SK-N-DZ (cell line): ENCODE measurements at places on chromosomes 3 and 15.
A peak's percentile ranks its signal among the peaks of the same experiment; 100 is the strongest.

- peak; percentile 37 for DNase-seq
Measured at GRCh38 chr3:10248984-10249748, 907 bp downstream of the TATDN2 start.

DNA sequence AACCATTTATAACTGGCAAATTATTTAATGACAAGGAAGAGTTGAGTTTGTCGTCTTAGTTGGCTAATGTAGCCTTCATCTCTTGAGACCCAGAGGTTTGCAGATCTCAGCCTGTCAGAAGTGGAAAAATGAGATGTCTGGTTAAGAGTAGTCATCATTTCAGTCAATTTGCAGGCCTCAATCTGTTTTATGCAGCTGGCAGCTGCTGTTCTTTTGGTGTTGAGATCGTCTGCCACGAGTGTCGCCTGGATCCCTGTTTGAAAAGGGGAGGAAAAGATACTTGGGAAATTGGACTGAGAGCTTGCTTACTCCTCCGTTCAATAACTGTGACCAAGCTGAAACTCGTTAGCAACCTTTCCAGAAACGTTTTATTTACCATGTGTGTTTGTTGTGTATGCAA is 2.3 kb downstream of the PHLDB2 start:
- DNase-seq: peak; percentile 53

DNA sequence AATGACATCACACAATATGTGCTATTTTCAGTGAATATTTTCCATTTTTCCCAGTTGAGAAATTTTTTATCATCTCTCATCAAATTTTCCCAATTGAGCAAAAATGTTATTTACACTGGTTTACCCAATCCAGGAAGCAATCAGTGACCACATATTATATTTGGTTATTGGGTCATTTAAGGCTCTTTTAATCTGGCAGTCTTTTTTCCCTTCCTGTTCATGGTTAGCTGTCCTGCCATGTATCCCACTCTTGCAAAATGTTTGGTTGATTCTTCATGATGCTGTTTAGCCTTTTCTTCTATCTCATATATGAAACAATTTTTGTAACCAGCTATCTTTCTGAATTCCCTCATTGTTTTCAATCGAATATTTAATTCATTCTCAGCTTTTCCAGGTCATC is 626.0 kb downstream of the RBMS3 start:
- DNase-seq: no peak

DNA sequence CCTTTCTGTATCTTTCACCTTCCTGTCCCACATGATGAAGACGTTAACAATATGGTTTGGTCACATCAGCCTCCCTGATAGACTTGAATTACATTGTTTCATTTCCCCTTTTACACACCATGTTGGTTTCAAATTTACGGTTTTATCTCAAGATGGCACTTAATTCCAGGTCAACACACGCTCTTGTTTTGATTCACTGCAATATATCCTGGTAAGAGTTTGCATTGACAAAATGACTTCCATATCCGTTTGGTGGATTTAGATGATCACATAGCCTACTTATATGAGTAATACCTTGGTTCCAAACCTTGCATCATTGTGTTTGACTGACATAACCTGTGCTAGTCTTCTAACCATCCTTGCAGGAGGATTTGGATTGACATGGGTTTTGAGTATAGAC is 499.4 kb downstream of the ROBO1 start:
- no peak for DNase-seq

DNA sequence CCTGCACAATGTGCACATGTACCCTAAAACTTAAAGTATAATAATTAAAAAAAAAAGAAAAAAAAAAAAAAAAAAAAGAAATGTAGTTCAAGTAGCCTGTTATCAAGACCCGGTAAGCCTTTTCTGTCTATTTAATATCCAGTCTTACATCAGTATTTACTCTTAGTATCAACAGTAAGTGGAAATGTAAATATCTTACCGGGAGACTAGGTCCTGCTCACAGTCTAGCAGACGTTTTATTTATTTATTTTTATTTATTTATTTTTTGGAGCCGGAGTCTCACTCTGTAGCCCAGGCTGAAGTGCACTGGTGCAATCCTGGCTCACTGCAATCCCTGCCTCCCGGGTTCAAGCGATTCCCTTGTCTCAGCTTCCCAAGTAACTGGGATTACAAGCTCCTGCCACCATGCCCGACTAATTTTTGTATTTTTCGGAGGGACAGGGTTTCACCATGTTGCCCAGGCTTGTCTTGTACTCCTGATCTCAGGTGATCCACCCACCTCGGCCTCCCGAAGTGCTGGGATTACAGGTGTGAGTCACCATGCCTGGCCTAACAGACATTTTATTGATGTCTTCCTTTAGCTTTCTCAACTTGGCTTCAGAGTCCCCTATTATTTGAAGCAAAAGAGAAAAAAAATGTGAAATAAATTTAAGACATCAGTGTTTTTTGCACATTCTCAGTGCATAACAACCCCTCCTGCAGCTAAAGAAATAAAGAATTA is 19.9 kb downstream of the C2CD4B start:
- DNase-seq: no peak

GRCh38 chr3:133535971-133536881 is 37.3 kb upstream of the CDV3 start:
- no peak for DNase-seq

- DNase-seq: no peak
Measured at GRCh38 chr3:111954228-111954990, 24.4 kb upstream of the ABHD10 start.

DNA sequence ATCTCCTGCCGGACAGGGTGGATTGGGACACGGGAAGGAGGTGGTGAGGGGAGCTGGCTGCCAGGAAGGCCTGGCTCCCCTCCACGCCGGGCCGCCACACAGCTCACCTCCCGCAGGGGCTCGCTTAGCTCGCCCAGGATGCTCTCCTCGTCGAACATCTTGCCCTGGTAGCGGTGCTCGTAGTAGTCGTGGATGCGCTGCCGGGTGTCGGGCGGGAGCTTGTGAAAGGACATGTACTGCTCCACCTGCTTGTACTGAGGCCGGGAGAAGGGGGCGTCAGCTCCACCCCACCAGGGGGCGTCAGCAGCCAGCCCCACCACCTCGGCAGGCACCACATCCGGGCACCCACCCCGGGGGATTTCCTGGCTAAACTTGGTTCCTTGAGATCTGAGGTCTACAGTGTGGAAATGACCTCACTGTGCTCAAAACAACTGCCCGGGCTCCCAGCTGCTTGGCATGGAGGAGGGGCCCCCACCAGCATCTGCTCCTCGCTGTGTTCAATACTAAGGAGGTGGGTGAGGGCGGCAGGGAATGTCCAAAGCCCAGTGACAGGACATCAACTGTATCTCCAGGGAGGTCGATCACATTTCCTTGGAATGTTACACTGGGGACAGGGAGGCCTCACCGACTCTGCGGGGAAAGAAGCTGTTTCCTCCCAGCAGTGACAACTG is 43.4 kb downstream of the HCN4 start:
- DNase-seq: no peak

DNA sequence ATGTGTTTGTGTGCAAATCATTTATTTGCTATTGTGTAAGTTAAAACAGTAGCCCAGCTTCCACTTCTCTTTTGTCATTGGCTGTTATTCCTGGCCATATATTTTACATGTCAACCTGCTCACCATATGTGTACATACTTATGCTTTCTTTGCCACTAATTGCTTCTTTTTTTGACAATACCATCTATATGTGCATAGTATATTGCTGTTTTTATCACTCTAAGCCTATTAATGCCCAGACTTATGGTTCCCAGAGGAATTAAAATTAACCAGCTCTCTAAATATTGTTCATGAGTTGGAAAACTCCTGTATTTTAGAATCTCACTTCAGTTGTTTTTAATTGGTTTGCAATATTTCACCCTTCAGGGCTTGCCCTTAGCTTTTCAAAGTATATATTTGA is 428.9 kb downstream of the MECOM start:
- DNase-seq: no peak

DNA sequence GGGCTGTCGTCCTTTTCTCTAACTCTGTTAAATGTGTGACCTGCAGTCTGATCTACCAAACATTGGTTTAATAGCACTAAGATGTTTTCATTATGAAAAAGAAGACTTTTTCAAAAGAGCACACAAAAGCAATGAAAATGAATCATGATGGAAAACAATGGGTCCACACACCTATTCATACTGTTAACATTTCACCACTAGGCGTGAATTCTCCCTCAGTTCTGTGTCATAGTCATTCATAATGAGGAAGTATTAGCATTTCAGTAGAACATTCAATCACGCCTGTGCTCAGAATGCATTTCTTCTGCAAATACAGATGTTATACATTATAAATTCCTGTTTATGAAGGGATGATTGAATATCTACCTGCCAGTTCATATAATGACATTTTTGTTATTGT is 35.9 kb downstream of the EIF4E3 start:
- no peak for DNase-seq

DNA sequence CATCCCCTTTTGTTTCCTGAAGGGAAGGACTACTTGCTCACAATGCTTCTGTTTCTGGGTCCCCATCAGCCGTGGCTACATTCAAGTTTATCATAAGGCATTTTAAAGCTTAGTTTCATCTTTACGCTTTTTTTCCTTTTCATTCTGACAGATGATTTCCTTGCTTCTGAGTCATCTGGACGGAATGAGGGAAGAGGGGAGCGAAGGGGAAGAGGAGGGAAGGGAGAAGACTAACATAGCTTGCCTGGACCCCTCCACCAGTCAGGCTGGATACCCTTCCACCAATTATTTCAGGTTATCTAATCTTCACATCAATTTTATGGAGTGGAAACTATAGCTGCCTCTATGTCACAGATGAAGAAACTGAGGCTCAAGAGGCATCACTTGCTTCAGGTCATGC is 27.6 kb downstream of the FAM3D start:
- DNase-seq: no peak

DNA sequence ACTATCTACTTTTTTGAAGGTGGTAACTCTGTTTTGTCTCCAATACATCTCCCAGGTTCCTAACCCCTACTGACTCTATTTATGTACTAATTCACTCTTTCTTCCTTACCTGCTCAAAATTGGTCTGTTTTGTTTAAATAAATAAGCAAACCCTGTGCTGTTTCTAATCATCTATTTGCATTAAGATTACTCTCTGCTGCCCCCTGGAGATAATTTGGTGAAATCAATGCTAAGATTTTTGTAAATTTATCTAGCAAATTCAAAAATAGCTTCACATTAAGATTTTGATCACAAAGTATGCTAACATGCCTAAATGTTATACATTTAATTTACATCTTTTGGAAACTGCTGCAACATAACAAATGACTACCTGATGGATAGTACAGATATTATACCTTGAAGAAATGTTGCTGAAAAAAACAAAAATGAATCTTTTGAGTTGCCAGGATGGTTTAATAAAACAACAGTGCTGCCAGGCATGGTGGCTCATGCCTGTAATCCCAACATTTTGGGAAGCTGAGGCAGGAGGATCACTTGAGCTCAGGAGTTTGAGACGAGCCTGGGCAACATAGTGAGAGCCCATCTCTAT is 4.4 kb upstream of the CD200R1 start:
- peak; percentile 31 for DNase-seq
